ENCODE measurements at places on chromosomes 16 and 17.

GRCh38 chr16:13909872-13910303 lies 10.1 kb upstream of the ERCC4 start:
- H3K4me1 ChIP-seq: no peaks in the 10 kb centered on the region
- DNase-seq: peak; percentile 89
- H3K27me3 ChIP-seq: no peaks in the 10 kb centered on the region
- no peaks in the 10 kb centered on the region for H3K36me3 ChIP-seq
- no peak overlapping the region for H3K4me3 ChIP-seq

GRCh38 chr17:14790521-14790920 lies 474.6 kb downstream of the PMP22 start:
- H3K27me3 ChIP-seq: no peaks in the 10 kb centered on the region
- H3K4me3 ChIP-seq: no peak overlapping the region
- no peak overlapping the region for H3K27ac ChIP-seq
- no peaks in the 10 kb centered on the region for H3K36me3 ChIP-seq
- DNase-seq: no peak

DNA sequence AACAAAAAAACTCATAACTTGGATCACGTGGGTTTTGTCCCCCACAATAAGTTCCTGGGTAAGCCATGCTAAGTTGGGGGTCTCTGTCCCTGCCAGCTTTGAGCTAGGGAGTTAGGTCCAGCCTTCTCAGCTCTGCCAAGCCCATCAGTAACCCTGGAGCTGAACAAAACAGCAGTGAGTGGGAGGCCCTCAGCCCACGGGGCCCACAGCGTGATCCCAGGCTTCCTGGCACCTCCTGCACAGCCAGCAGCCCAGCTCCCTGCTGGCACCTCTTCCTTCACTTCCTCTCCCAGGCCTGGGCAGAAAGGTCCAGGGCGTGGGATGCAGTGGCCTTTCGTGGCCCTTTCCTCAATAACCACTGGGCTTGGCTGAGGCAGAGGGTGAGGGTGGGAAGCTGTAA lies 35.5 kb upstream of the CDC42EP4 start:
- H3K4me3 ChIP-seq: no peak overlapping the region
- H3K4me1 ChIP-seq: no peaks in the 10 kb centered on the region

- H3K4me3 ChIP-seq: peak within 1 kb of the TSS; percentile 100
- H3K27ac ChIP-seq: peak within 1 kb of the TSS; percentile 63
- DNase-seq: peak; percentile 90
These were observed at the start of the genes CHMP1A and SPATA33 for GRCh38 chr16:89657442-89658220. TSS of gene CHMP1A (minus strand) at chr16:89657708. CDS start at chr16:89657588, 120 bp downstream. TSS of gene SPATA33 (plus strand) at chr16:89657836. CDS start at chr16:89657912, 76 bp downstream.

DNA sequence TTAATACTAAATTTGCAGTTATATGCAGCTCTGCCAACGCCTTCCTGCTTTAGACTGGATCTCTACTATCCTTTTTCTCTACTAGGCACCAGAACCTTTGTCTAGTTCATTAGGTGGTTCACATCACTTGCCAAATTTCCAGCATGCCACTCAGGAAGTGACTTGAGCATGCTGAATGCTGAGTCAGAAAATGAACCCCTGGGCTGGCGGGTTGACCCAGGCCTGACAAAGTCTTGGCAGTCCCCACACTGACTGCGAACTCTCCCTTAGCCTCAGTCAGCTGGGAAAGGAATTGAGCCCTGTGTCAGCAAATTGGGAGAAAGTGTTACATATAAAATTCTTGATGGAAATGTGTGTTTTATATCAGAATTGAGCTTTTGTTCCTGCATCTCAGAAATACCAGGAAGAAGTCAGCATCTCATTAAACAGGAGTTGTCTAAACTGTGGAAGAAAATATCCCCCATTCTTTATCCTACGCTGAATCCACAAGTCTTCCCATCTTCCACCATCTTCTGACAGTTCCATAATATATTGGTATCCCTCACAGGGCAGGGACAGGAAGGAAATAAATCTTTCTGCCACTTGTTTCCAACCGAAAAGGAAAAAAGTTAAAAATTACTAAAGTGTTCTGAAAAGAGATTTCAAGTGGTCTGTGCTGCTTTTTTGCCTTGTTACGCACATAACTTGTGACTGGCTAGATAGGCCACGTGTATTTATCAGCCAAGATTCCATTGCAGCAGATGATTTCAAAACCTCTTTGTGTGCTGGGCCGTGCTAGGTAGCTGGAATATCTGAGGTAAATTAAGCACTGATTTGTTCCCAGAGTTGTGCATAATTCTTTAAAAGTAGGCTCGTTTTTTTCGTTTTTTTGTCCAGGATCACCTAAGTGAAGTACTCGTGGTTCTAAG lies 16.7 kb upstream of the SLC12A3 start:
- peaks cover 27% of the 10 kb centered on the region for H3K4me1 ChIP-seq
- no peak overlapping the region for H3K4me3 ChIP-seq
- no peaks in the 10 kb centered on the region for H3K36me3 ChIP-seq
- no peak overlapping the region for H3K27ac ChIP-seq

DNA sequence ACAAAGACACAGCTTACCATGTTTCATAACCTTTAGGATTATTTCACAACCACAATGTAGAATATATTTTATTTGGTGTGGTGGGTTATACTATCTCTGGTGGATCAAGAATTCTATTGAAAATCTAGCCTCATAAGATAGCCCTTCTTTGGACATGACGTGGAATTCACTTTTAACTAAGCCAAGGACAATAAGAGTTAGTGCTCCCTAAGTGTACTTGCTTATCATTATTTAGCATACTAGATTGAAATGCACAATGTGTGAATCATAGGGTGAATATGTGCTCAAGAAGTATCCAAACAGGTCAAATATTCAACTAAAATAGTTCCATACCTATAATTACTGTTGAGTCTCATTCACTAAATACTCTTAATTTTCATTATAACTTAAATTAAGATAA lies 1179.5 kb upstream of the GOT2 start:
- H3K27me3 ChIP-seq: no peaks in the 10 kb centered on the region
- no peak overlapping the region for H3K27ac ChIP-seq

- H3K27ac ChIP-seq: peak overlapping the region; percentile 80
- H3K36me3 ChIP-seq: no peaks in the 10 kb centered on the region
- no peaks in the 10 kb centered on the region for H3K27me3 ChIP-seq
- DNase-seq: peak; percentile 83
- H3K4me3 ChIP-seq: peak overlapping the region; percentile 76
- no peaks in the 10 kb centered on the region for H3K4me1 ChIP-seq
These were observed 1.2 kb downstream of the TMC6 start for GRCh38 chr17:78127239-78127887.

- H3K4me3 ChIP-seq: no peak overlapping the region
- no peaks in the 10 kb centered on the region for H3K36me3 ChIP-seq
- no peaks in the 10 kb centered on the region for H3K27me3 ChIP-seq
- DNase-seq: no peak
- H3K27ac ChIP-seq: no peak overlapping the region
- H3K4me1 ChIP-seq: no peaks in the 10 kb centered on the region
These were observed 15.3 kb downstream of the CD300LB start for GRCh38 chr17:74515941-74516340.

DNA sequence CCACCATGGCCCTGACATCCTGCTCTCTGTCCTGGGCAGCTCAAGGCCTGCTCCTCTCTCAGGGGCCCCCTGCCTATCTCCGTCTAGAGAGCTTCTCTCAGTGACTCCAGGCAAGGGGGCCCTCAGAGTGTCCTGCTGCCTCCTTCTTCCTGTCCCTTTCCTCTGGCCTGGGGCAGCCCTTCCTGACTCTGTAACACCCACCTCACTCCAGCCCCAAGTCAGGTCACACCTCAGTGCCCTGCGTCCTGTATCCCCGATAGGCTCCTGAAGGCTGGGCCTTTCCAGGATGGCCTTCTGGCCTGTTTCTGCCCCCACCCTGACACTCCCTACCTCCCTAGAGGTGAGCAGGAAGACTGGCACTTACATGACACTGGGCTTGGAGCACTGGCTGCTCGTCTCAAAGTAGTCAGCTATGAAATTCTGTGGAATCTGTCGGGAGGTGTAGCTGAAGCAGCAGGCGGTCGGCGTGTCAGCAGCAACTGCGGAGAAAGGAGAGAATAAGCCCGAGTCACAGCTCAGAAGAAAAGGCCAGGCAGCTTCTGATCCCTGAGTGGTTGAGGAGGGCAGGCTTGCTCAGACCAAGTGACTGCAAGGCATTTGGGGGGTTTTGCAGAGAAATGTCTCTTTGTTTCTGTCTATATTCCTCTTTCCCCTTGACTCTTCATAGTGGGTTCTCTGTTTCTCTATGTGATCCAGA lies 976 bp downstream of the CCL3L1 start:
- H3K4me3 ChIP-seq: no peak overlapping the region
- peaks cover 29% of the 10 kb centered on the region for H3K4me1 ChIP-seq
- H3K36me3 ChIP-seq: no peaks in the 10 kb centered on the region
- no peak for DNase-seq
- no peak overlapping the region for H3K27ac ChIP-seq
- no peaks in the 10 kb centered on the region for H3K27me3 ChIP-seq

GRCh38 chr16:67394155-67395104 lies 1.1 kb upstream of the TPPP3 start:
- no peaks in the 10 kb centered on the region for H3K27me3 ChIP-seq
- no peak overlapping the region for H3K4me3 ChIP-seq
- H3K36me3 ChIP-seq: no peaks in the 10 kb centered on the region
- no peak for DNase-seq
- H3K27ac ChIP-seq: no peak overlapping the region
- H3K4me1 ChIP-seq: no peaks in the 10 kb centered on the region

- no peak overlapping the region for H3K4me3 ChIP-seq
- H3K36me3 ChIP-seq: no peaks in the 10 kb centered on the region
- no peak overlapping the region for H3K27ac ChIP-seq
- no peak for DNase-seq
These were observed 153.0 kb downstream of the NTN1 start for GRCh38 chr17:9174312-9174711.

GRCh38 chr16:12395268-12395667 lies 408.4 kb downstream of the CPPED1 start:
- no peak for DNase-seq
- H3K27ac ChIP-seq: no peak overlapping the region
- H3K36me3 ChIP-seq: no peaks in the 10 kb centered on the region
- H3K27me3 ChIP-seq: no peaks in the 10 kb centered on the region

- H3K36me3 ChIP-seq: no peaks in the 10 kb centered on the region
- no peak for DNase-seq
- H3K4me1 ChIP-seq: no peaks in the 10 kb centered on the region
- no peaks in the 10 kb centered on the region for H3K27me3 ChIP-seq
- no peak overlapping the region for H3K4me3 ChIP-seq
- no peak overlapping the region for H3K27ac ChIP-seq
These were observed 79.8 kb downstream of the JPH3 start for GRCh38 chr16:87681981-87682570.

GRCh38 chr16:19382887-19383816 lies 34.5 kb upstream of the TMC5 start:
- DNase-seq: no peak
- no peaks in the 10 kb centered on the region for H3K4me1 ChIP-seq
- no peaks in the 10 kb centered on the region for H3K27me3 ChIP-seq
- H3K27ac ChIP-seq: no peak overlapping the region
- no peaks in the 10 kb centered on the region for H3K36me3 ChIP-seq

GRCh38 chr16:74558873-74559272 lies 48.0 kb downstream of the GLG1 start:
- H3K36me3 ChIP-seq: no peaks in the 10 kb centered on the region
- H3K4me1 ChIP-seq: no peaks in the 10 kb centered on the region
- H3K4me3 ChIP-seq: no peak overlapping the region
- no peak overlapping the region for H3K27ac ChIP-seq
- no peak for DNase-seq
- H3K27me3 ChIP-seq: no peaks in the 10 kb centered on the region

- no peaks in the 10 kb centered on the region for H3K27me3 ChIP-seq
- H3K4me1 ChIP-seq: no peaks in the 10 kb centered on the region
- peak; percentile 54 for DNase-seq
- no peak overlapping the region for H3K4me3 ChIP-seq
- no peak overlapping the region for H3K27ac ChIP-seq
- H3K36me3 ChIP-seq: no peaks in the 10 kb centered on the region
These were observed 9.4 kb upstream of the GCGR start for GRCh38 chr17:81794509-81794908.

DNA sequence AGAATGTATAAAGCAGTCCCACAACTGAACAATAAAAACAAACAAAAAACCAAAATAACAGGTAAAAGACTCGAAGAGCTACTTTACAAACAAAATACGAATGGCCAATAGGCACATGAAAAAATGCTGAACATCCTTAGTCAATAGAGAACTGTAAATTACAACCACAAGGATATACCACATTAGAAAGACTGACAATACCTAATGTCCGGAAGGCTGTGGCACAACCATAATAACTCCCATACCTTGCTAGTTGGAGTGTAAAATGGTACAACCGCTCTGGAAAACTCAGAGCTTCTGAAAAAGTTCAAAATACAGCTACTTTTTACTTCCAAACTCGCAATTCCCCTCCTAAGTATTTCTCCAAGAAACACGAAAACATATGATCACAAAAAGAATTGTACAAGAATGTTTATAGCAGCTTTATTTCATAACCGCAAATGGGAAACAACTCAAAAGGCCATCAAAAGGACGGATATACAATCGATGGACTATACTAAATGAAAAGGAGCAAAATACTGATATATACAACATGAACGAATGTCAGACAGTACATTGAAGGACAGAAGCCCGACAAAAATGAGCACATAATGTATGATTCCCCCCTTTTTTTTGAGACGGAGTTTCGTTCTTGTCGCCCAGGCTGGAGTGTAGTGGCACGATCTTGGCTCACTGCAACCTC lies 2.3 kb downstream of the TP53 start:
- no peaks in the 10 kb centered on the region for H3K36me3 ChIP-seq
- H3K27ac ChIP-seq: peak overlapping the region; percentile 98
- H3K4me1 ChIP-seq: peaks cover 20% of the 10 kb centered on the region
- no peak for DNase-seq
- no peaks in the 10 kb centered on the region for H3K27me3 ChIP-seq
- H3K4me3 ChIP-seq: peak overlapping the region; percentile 88

GRCh38 chr17:38447502-38448085 lies 19.3 kb downstream of the ARHGAP23 start:
- no peaks in the 10 kb centered on the region for H3K27me3 ChIP-seq
- no peak for DNase-seq
- no peaks in the 10 kb centered on the region for H3K4me1 ChIP-seq
- no peaks in the 10 kb centered on the region for H3K36me3 ChIP-seq
- H3K4me3 ChIP-seq: no peak overlapping the region

DNA sequence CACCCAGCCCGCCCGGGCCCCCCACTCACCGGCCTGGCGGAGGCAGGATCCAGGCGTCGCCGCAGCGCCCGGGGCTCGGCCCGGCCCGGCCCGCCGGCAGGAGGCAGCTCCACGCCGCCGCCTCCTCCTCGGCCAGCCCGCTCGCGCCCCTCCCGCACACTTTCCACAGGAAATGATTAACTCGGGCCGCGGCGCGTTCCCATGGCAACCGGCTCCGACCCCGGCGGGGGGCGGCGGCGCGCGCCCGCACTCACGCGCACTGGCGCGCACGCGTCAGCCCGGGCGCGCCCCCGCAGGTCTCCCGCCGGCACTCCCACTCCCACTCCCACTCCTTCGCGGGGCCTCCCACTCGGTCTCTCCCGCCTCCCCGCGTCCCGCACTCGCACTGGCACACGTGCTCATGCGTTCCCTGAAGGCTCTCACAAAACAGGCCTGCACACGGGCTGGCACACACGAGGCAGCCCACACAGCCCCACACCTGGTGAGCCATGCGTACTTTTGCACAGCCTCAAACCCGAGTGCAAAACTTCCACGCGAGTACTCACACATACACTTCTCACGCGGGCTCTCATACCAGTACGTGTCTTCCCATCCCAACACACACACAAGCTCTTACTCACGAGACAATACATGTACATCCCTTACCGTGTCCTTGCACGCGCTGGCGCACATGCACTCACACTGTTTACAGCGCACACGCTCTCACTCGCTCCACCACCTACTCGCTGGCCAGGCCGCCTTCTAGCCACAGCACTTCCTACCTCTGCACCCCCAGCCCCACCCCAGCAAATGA lies at the start of gene KIFC3:
Gene KIFC3 (minus strand): TSS at position 151 of the 793 bp plus-strand sequence. CDS start 4,248 bp downstream, outside the sequence.
- DNase-seq: peak; percentile 90
- H3K27me3 ChIP-seq: no peaks in the 10 kb centered on the region
- H3K27ac ChIP-seq: peak within 1 kb of the TSS; percentile 70

Measured in right lobe of liver (tissue), 6 donors.